DMS53 (cell line): ENCODE measurements at places on chromosomes 13 and 19.

- DNase-seq: no peak
These were observed 83.9 kb downstream of the GNG7 start for GRCh38 chr19:2618611-2619010.

GRCh38 chr19:33861950-33862349, 65.3 kb downstream of the KCTD15 start:
- DNase-seq: no peak

- peak; percentile 66 for DNase-seq
These were observed 94.0 kb downstream of the KLF12 start for GRCh38 chr13:74040200-74040599.

- DNase-seq: no peak
These were observed 619.0 kb downstream of the KCTD12 start for GRCh38 chr13:76267216-76267615.

DNA sequence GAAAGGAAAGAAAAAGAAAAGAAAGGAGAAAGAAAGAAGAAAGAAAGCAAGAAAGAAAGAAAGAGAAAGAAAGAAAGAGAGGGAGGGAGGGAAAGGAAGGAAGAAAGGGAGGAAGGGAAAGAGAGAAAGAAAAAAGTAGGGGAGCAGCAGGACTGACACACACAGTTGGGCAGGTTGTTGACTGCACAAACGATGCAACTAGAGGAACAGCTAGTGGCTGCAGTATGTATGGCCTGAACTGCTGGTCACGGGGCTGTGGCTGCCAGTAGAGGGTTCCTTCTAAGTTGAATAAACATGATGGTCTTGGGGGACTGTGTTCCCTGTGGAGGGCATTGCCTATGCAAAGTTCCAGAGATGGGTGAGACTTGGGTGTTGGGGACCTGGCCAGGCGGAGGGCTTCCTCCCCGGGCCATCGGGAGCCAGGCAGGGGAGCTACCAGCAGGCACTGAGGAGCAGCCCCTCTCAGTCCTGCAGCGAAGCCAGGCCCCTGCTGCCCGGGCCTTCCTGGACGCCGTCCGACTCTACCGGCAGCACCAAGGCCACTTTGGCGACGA, 16.7 kb upstream of the COLGALT1 start:
- DNase-seq: peak; percentile 46

GRCh38 chr19:3603121-3603811, 3.4 kb downstream of the TBXA2R start:
- DNase-seq: no peak

- DNase-seq: no peak
These were observed 79.2 kb upstream of the C13orf46 start for GRCh38 chr13:114053026-114053425.

- DNase-seq: no peak
These were observed 97.8 kb upstream of the UBL3 start for GRCh38 chr13:29948244-29948643.

GRCh38 chr13:32175307-32175706, 139.9 kb downstream of the ZAR1L start:
- DNase-seq: no peak

DNA sequence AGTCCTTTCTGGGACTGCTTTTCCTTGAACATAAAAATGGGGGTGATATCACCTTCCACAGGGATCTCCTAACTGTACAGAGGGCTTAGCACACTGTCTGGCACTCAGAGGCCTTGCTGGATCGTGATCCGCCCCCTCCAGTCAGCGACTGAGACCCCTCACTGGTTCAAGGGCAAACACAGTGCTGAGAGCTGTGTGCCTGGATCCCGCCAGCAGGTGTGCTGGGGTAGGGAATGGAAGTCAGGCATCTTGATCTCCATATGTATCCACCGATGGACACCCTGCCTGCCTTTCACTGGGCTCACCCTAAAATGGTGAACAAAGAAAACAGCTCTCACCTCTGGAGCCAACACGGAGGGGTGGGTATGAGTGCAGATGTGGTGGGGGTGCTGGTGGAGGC, 64.3 kb downstream of the IRS2 start:
- DNase-seq: no peak

- DNase-seq: peak; percentile 8
These were observed 240.9 kb downstream of the FGF9 start for GRCh38 chr13:21911646-21912298.

GRCh38 chr13:32609428-32609827, 23.2 kb downstream of the PDS5B start:
- DNase-seq: no peak

GRCh38 chr13:91132786-91133185, 214.7 kb upstream of the MIR17HG start:
- DNase-seq: no peak

- peak; percentile 15 for DNase-seq
These were observed 1.8 kb downstream of the RAP2A start for GRCh38 chr13:97435794-97436193.

DNA sequence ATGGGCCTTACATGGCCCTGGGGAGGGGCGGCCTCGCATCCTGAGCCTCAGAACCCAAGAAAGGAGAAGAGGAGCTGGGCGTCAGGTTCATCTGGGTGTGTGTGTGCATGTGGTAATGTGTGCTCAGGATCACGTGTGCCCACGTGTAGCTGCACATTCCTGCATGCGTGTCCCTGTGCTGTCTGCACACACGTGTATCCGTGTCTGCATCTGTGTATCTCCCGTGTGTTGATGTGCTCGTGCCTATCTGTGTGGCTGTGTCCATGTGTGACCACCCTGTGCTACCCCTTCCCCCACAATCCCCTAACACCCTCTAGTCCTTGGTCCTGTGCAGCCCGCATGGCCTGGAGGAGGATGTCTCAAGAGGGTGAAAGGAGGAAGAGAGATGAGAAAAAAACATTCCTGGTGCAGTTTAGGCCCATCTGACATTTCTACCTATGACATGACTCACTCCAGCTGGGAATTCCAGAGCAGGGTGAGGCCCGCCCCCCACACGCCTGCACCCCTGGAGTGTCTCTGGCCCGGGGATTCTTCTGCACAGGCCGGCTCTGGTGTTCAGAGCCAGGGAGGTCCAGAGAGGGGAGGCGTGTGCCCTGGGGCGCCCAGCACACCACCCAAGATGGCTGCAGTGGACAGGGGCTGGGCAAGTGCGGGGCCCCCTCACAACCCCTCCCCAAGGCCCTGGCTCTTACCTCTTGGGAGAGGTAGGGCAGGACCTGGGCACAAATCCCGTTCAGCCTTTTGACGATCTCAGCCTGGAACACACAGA, 7.1 kb downstream of the TLE5 start:
- DNase-seq: no peak

GRCh38 chr19:4172861-4173473, 9.4 kb downstream of the SIRT6 start:
- DNase-seq: peak; percentile 42

DNA sequence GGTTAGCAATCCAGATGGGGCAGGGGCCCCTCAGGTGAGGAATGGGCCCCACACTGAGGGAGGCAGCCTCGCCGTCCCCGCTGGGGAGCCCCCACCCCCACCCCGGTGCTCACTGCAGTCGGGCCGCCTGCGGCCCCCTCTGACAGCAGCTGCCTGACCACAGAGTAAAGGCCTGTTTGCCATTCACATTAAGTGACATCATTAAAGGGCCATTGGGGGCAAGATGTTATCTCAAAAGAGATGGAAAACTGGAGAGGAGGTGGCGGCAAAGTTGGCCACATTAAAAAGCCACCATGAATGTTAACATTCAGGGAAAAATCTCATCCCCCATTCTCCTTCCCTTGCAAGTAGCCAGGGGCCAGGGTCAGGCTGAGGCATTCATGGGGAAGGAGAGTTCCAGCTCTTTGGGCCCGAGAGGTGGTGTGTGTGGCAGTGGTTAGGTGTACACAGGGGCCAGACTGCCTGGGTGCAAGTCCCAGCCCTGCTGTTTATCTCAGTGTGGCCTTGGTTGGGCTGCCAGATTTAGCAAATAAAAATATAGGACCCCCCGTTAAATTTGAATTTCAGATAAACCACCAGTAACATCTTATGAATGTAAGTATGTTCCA, 20.9 kb downstream of the VSTM2B start:
- DNase-seq: no peak

- DNase-seq: peak; percentile 66
These were observed 5.5 kb downstream of the NR2F6 start for GRCh38 chr19:17240062-17240752.

DNA sequence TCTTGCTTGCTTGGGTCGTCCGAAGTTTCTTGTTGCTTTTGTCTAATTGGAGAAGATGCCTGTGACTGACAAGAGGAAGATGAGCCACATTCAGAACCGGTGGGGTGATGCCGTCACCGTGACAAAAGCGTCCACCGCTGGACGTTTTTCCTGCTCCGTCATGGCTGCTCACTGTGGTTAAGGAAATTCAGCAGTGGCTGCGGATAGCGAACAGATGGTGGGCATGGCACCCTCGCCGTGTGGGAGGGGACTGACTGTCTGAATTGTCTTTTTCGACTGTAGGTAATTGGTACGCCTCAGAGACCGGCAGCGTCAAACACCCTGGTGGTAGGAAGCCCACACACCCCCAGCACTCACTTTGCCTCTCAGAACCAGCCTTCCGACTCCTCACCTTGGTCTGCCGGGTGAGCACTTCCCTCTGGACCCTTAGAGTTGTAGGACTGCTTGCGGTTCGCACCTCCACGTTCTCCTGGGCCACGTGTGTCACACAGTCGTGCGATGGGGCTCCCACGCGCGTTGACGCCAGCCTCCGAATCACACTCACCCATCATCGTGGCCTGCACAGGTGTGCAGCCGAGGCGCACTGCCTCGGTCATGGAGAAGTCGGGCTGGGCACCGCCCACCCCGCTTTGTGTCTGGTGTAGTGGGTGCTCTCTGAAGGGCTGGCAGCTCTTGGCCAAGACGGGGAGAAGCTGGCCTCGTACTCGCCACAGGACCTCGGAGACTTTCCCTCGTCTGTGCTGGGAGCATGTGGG, 26.5 kb downstream of the ATP4B start:
- DNase-seq: no peak

DNA sequence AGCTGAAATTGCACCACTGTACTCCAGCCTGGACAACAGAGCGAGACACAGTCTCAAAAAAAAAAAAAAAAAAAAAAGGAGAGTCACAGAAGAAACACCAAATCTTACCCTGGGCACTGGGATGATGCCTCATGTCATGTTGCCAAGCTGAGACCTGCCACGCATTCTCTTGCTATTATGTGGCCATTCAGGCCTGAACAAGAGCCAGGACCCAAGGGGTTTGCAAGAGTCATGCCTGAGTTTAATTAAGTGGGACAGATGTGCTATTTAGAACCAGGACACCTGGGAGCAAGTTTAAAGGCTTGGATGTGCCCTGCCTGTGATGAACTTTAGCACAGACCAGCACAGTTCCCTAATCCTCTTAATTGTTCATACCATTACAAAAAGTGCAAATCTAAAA, 9.8 kb downstream of the PNMA8A start:
- DNase-seq: no peak

- DNase-seq: no peak
These were observed 160.1 kb downstream of the COG6 start for GRCh38 chr13:39815345-39816111.

DNA sequence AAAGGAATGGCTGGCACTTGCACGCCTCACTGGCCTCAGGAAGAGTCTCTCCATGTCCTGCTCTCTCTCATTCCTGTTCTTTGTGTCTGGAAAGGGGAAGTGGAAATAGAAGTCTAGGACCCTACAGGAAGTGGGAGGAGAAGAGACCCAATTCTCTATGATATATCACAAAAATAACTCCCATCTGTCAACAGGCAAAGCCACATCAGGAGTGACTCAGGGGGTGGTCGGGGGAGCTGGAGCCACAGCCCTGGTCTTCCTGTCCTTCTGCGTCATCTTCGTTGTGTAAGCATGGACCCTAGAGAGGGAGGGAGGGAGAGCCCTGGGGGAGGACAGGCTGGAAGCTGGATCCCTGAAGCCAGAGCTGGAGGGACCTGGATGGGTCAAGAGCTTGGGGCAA, 3.0 kb downstream of the SIGLEC9 start:
- DNase-seq: no peak

GRCh38 chr13:77696879-77697216, 639 bp upstream of the SLAIN1 start:
- no peak for DNase-seq

DNA sequence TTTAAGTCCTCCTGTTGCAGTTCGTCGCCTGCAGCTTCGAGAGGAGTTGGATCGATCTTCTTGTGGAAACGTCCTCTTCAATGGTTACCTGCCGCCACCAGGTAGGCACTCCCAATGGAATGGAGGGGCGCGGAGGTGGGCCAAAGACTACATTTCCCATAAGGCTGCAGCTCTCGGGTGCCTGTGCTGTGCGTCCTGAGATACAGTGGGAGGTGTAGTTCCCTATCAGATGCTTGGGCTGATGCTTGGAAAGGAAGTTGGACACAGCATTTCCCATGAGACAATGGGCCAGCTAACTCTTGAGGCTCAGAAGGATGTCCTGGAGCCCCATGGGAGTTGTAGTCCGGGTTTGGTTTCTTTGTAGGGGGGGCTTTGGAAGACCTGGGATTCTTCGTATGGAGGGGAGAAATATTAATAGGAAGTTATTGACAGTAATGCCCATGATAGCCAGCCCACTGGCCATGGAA, 1.8 kb downstream of the SHKBP1 start:
- peak; percentile 61 for DNase-seq

GRCh38 chr13:73981595-73981994, 152.6 kb downstream of the KLF12 start:
- no peak for DNase-seq

GRCh38 chr13:113410472-113411201, 42.7 kb downstream of the ADPRHL1 start:
- DNase-seq: peak; percentile 67

DNA sequence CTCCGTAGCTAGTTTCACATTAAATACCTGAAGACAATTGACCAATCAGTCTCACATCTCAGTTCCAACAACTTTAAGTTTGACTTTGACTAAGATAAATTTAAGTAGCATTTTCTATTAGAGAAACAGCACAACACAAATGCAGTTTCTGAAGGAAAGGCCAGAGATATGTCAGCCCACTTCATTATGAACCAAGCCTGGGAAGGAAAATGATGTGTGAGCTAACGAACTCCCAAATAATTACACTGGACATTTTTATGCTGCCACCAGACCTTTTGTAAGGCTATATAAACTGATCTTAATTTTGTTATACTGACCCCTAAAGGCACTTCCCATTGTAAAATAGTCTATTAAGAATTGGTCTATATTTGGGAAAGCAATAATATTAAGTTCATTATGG, 57.9 kb upstream of the DACH1 start:
- DNase-seq: no peak

DNA sequence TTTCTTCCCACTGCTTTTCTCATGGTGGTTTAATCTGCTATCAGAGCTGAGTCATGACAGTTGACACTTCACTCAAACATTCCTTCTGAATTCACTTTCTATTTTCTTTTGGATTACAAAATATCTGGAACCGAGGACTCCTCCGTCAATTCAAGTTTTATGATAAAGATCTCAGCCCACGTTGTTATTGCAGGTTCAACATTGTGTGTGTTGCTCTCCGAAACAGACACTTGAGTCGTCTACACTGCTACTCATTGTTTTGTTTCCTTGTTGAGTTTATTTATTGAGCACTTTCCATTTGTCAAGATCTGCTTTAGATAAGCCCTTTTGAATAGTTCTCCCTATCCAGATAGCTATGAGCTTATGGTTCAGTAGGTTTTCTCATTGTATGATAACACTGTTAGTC, 636.1 kb upstream of the GPC6 start:
- DNase-seq: peak; percentile 59

DNA sequence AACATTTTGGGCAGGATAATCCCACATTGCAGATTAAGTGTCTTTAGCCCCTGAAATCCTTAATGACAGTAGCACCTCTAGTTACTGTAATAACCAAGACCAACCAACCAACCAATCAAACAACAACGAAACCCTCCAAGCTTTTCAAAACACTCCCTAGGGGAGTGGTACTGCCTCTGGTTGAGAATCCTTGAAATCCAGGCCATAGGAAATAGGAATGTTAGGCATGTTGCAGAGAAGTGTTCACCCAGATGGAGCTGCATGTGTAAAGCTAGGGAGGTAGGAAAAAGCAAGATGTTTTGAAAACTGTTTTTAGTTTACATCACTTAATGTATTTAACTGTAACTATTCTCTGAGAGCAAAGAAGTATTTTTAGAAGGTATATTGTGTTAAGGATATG, 4.5 kb downstream of the LACC1 start:
- DNase-seq: no peak
